Tibial nerve (tissue), 4 donors: ENCODE measurements at places on chromosomes 13 and 19. TPM values are rescaled to one million over a fixed set of nuclear protein-coding genes. Genes with fewer than 3 reads are reported as not detected.

The RFPL4A gene
- total RNA-seq = not detected

The PNMA8A gene
- total RNA-seq = 4.3 TPM

The NLRP4 gene
- not detected for total RNA-seq

The MIR17HG gene
- 5.7 TPM for total RNA-seq

The ZNF730 gene
- total RNA-seq = not detected

The DIRAS1 gene
- total RNA-seq = 0.59 TPM

The CD79A gene
- total RNA-seq = not detected

The MAG gene
- 32.7 TPM for total RNA-seq

The TINCR gene
- total RNA-seq = 2.6 TPM

The ZNF738 gene
- total RNA-seq = 10.2 TPM

The SIAH3 gene
- not detected for total RNA-seq

The IRS2 gene
- total RNA-seq = 60.9 TPM

The TSPAN16 gene
- total RNA-seq = not detected

The RFPL4AL1 gene
- not detected for total RNA-seq
